ENCODE measurements at places on chromosomes 6 and 20. TPM values are rescaled to one million over a fixed set of nuclear protein-coding genes. Genes with fewer than 3 reads are reported as not detected.

CNBD2 gene
- total RNA-seq, result not detected

COL10A1 gene
- 0.63 TPM for total RNA-seq

INSM1 gene
- not detected for total RNA-seq

C6orf141 gene
- total RNA-seq, result not detected

DNA sequence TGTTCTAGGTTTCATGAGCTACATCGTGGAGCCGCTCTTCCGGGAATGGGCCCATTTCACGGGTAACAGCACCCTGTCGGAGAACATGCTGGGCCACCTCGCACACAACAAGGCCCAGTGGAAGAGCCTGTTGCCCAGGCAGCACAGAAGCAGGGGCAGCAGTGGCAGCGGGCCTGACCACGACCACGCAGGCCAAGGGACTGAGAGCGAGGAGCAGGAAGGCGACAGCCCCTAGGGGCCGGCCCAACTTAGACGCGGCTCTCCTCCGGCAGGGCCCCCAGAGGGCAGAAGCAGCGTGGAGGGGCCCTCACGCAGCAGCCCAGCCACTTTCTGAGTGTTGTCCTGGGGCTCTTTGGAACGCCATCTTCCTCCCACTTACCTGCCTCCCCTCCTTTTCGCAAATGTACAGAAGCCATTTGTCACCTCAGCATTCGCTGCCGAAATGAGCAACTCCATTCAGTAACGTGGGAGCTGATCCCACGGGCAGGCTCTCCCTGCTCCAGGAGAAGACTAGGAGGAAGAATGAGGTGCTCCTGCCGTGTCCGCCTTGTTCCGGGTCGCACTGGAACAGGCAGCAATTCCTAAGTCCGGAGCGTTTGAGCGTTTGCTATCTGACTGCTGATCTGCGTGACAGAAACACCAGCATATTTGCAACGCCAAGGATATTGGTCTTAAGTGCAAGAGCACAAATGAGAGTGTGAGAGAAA, 58.4 kb downstream of the MTFR2 start:
- DNase-seq, result no peak
- no peak overlapping the region for H3K27ac ChIP-seq
- H3K4me1 ChIP-seq, result no peaks in the 10 kb centered on the region
- H3K36me3 ChIP-seq, result peaks cover 11% of the 10 kb centered on the region

GRCh38 chr20:4050203-4050980, 35.0 kb upstream of the RNF24 start:
- DNase-seq, result no peak
- H3K4me3 ChIP-seq, result no peak overlapping the region
- H3K4me1 ChIP-seq, result peaks cover 29% of the 10 kb centered on the region
- no peaks in the 10 kb centered on the region for H3K36me3 ChIP-seq
- H3K27me3 ChIP-seq, result no peaks in the 10 kb centered on the region

- H3K27me3 ChIP-seq, result no peaks in the 10 kb centered on the region
These were observed 323.8 kb upstream of the JARID2 start for GRCh38 chr6:14921878-14922671.

- H3K36me3 ChIP-seq, result no peaks in the 10 kb centered on the region
- H3K27ac ChIP-seq, result no peak overlapping the region
- DNase-seq, result no peak
- H3K27me3 ChIP-seq, result no peaks in the 10 kb centered on the region
These were observed 140.4 kb downstream of the CDKAL1 start for GRCh38 chr6:20674664-20675063.

GRCh38 chr6:16399158-16399557, 160.8 kb downstream of the GMPR start:
- H3K4me3 ChIP-seq, result no peak overlapping the region
- no peaks in the 10 kb centered on the region for H3K36me3 ChIP-seq
- no peak for DNase-seq
- H3K27me3 ChIP-seq, result no peaks in the 10 kb centered on the region
- peaks cover 38% of the 10 kb centered on the region for H3K4me1 ChIP-seq

- H3K4me3 ChIP-seq, result no peak overlapping the region
- H3K27me3 ChIP-seq, result no peaks in the 10 kb centered on the region
- H3K27ac ChIP-seq, result no peak overlapping the region
- H3K36me3 ChIP-seq, result no peaks in the 10 kb centered on the region
These were observed 8.0 kb downstream of the STMN3 start for GRCh38 chr20:63645218-63645617.

Data from GM23248 (cell line).